ENCODE measurements at places on chromosomes 1 and 21.

GRCh38 chr1:241479294-241479693, 40.3 kb downstream of the FH start:
- DNase-seq, result no peak

GRCh38 chr1:1881727-1882126, 9.2 kb downstream of the GNB1 start:
- DNase-seq, result no peak

DNA sequence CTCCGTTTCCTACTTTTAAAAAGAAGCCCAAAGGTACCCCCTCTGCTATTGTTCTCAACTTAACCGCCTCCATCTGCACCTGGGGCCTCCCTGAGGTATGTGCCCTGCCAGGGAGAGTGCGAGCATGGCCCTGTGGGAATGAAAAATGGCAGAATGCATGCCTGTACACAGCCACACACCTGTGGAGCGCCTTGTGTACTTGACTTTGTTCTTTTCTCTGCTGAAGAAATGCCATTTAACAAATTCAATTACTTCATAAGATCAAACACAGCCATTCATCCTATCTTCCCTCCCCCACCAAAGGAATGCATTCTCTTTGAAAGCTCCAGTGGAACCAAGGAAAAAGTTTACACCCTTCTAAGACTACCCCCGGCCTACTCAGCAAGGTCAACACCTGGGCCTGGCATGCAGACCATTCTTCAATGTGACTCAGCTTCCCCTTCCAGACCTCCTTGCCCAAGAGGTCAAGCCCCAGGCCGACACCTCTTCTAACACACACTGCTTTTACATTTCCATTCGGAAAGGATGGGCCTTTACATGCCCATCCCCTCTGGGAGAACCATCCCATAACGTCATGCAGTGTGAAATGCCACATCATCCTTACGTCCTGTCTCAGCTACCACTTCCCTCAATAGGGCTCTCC, 123.7 kb downstream of the SMYD2 start:
- no peak for DNase-seq

GRCh38 chr1:111203681-111204200, 3.3 kb upstream of the DENND2D start:
- no peak for DNase-seq

DNA sequence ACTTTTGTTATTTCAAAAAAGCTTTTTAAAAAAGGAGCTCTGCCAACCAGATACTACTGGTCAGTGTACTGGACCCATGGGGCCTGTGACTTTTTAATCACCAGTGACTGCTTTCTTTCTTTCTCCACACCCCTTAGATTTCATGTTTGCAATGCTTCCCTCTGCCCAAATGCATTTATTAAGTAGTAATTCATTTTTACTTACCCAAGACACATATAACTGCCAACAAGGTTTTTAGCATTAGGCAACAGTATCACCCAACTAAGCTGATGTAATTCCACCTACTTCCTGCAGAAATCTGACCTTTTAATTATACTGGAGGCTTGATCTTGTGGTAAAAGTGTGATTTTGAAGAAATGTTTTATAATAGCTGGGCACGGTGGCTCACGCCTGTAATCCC, 12.5 kb downstream of the MECR start:
- DNase-seq, result no peak

- DNase-seq, result no peak
Observed at GRCh38 chr1:239536165-239536849, 149.9 kb downstream of the CHRM3 start.

DNA sequence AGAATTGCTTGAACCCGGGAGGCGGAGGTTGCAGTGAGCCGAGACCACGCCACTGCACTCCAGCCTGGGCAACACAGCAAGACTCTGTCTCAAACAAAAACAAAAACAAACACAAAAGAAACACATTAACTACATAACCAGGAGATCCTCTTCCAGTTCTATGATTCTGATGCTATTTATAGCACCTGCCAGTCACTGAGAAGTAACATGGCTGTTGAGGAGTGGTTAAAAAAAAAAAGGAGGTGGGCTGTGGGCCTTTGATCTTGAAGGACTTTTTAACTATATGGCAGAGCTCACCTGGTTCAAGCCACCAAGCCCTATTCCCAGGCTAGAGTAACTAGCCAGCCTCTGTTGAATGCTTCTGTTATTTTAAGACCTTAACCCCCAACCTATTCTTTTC, 148.8 kb downstream of the ZBTB18 start:
- no peak for DNase-seq

- DNase-seq, result peak; percentile 40
Observed at GRCh38 chr1:8818325-8818775, 910 bp upstream of the RERE start.

GRCh38 chr1:59188413-59189213, 108.3 kb upstream of the FGGY start:
- DNase-seq, result no peak

GRCh38 chr1:9249534-9250410, 15.2 kb downstream of the H6PD start:
- DNase-seq, result peak; percentile 61

DNA sequence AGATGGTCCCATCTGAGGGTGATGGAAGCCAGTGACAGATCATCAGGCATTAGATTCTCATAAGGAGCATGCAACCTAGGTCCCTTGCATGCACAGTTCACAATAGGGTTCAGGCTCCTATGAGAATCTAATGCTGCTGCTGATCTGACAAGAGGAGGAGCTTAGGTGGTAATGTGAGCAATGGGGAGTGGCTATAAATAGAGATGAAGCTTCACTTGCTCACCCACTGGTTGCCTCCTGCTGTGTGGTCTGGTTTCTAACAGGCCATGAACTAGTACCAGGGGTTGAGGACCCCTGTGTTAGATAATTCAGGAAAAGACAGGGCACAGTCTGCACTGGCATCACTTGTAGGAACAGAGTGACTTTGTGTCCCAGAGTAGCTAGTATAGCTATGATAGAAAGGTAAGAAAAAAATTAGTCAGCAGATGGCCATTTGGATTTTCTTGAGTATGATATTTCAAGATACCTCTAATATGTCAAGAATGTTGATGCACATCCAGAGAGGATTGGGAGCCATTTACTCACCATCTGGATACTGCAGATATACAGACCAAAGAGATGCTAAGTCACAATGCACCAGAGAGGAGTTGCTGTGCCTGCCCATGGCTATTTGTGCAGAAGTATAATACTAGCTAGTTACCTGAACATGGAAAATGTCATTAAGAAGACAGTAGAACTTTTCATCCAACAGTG, 53.6 kb downstream of the ADCY10 start:
- DNase-seq, result no peak

DNA sequence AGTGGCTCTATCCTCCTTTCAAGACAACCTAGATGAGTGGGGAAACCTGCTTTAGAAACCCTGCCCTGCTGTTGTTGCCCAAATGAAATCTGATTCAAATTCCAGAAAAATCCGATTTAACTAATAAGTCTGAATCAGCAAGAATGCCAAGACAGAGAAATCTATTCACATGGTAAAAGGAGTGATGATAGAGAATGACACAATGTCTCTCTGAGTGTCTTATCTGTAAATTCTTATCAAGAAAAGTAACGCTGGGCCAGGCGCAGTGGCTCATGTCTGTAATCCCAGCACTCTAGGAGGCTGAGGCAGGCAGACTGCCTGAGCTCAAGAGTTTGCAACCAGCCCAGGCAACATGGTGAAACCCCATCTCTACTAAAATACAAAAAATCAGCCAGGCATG, 13.7 kb upstream of the GUCA2A start:
- no peak for DNase-seq

DNA sequence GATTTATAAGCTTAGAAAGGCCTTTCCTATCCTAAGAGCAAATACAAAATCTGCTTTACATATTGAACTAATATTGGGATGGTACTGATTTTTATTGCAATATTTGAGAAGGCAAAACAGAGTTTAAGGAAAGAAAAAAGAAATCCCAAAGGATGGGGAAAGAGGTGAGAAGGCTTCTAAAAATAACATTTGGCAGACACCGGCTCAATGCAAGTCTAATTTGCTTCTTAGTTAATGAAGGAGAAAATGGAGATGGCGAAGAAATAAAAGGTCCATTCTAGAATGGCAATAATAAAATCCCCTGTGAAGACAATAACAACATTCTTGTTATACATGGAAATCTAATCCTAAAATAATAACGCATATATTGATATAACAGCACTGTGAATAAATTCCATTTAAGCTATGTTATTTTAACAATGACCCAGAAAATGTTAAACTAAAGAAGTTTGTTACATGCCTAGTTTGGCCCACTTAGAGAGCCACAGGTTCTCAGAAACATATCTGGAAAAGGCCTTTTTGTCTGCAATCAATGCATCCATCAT, 117.7 kb downstream of the HLCS start:
- no peak for DNase-seq

- no peak for DNase-seq
Observed at GRCh38 chr1:15937706-15938168, 38.2 kb downstream of the ZBTB17 start.

DNA sequence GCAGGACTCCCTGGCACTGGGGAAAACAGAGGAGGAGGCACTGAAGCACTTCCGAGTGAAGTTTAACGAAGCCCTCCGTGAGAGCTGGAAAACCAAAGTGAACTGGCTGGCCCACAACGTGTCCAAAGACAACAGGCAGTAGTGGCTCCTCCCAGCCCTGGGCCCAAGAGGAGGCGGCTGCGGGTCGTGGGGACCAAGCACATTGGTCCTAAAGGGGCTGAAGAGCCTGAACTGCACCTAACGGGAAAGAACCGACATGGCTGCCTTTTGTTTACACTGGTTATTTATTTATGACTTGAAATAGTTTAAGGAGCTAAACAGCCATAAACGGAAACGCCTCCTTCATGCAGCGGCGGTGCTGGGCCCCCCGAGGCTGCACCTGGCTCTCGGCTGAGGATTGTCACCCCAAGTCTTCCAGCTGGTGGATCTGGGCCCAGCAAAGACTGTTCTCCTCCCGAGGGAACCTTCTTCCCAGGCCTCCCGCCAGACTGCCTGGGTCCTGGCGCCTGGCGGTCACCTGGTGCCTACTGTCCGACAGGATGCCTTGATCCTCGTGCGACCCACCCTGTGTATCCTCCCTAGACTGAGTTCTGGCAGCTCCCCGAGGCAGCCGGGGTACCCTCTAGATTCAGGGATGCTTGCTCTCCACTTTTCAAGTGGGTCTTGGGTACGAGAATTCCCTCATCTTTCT, 75.5 kb downstream of the PIK3CD start:
- DNase-seq, result no peak

DNA sequence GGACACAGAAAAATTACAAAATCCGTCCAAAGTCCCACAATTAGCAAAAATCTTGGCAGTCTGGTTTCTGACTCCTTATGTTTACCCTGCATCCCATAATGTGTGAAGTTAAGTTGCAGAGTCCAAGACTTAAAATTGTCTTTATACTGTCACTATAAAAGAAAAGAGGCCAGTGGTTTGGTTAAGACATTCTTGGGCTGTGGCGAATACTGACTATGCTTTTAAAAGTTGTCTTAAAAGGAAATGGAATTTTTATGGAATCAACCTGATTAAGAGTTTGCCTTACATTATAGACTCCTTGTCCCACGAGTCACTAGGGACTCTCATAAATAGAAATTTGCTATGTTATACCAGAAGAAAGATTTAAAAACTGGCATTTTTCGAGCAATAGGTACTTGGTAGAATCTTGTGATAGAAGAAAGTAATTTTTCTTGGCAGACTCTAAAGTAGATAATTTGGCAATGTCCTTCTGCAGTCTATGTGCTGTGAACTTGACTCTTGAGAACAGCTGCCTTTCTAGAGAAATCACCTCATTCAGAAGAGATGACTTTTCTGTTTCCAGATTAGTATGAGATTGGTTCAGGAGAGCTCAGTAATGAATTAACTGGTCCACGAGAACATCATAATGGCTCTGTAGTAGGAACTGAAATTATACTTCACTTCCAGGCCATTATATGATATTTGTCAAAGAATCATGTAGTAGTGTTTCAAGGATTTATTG, 31.8 kb downstream of the NTNG1 start:
- no peak for DNase-seq

DNA sequence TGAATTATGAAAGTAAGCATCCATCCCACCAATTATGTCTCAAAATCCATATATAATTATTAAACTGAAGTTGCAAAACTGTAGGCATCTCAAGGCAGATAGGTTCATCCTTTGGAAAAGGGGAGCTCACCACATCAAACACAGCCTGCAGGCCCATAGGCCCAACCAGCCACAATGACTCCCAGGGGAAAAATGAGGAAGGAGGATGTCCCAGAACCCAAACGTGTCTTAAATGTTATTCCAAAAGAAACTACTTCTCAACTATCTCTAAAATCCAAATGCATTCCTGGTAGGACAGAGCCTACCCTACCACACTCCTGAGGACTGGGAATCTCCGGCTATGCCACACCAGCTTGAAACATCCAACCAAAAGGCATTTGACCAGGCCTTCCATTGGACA, 12.8 kb downstream of the TIAM1 start:
- no peak for DNase-seq
